Activated T-cell treated with anti-CD3 and anti-CD28 coated beads, Interleukin-2, amount 50 U/mL, for 72 hours (primary cell): ENCODE measurements at places on chromosomes 2 and 18. TPM values are rescaled to one million over a fixed set of nuclear protein-coding genes. Genes with fewer than 3 reads are reported as not detected.

RPL37A gene
- 3,626 TPM for total RNA-seq

RAB27B gene
- 0.14 TPM for total RNA-seq

RNF125 gene
- 40.5 TPM for total RNA-seq

STPG4 gene
- total RNA-seq: not detected

RBKS gene
- 11.5 TPM for total RNA-seq

FSHR gene
- total RNA-seq: not detected

ZNF519 gene
- total RNA-seq: 25.0 TPM

HOXD8 gene
- not detected for total RNA-seq

NEU4 gene
- total RNA-seq: 0.37 TPM

EMX1 gene
- 0.44 TPM for total RNA-seq

DNA sequence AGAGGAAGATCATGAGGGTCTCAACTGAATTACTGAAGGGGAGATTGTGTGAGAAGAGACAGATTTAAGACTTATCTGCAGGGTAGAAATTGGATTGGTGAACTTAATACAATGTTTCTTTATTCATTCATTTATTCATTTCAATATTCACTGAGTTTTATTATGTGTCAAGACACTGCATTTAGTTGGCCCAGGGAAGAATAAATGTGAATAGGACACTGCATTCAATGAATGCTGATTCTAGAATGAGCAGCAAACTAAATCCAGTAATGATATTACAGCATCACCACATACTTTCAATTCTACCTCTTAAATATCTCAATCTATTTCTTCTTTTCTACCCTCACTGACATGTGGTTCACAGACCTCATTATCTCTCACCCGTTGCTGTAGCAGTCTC lies 149.0 kb upstream of the TACR1 start:
- DNase-seq: no peak
- no peak overlapping the region for H3K27ac ChIP-seq
- H3K4me3 ChIP-seq: no peak overlapping the region
- H3K4me1 ChIP-seq: no peaks in the 10 kb centered on the region
- H3K36me3 ChIP-seq: peaks cover 4% of the 10 kb centered on the region
- no peaks in the 10 kb centered on the region for H3K27me3 ChIP-seq

DNA sequence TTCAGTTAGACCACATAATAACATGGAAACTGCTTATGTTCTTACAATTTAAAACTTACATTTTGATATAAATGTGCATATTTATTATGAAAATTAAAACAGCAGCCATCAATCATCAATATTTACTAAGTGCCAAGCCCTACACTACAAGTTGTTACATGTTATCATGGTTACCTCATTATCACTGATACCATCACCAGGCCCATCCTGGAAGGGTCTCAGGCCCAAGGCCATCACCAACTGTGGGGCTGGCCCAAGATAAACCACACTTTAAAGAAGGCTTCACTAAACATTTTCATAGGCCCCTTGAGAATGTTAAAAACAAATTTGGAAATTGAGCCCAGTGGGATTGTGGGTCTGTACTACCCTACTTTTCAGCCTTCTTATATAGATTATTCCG lies 6.4 kb downstream of the ITSN2 start:
- DNase-seq: no peak
- no peaks in the 10 kb centered on the region for H3K27me3 ChIP-seq
- peaks cover 83% of the 10 kb centered on the region for H3K4me1 ChIP-seq
- no peak overlapping the region for H3K27ac ChIP-seq
- no peaks in the 10 kb centered on the region for H3K36me3 ChIP-seq

GRCh38 chr18:31549416-31549815 lies 42.3 kb upstream of the TTR start:
- H3K4me1 ChIP-seq: no peaks in the 10 kb centered on the region
- H3K4me3 ChIP-seq: no peak overlapping the region
- H3K36me3 ChIP-seq: no peaks in the 10 kb centered on the region
- no peak for DNase-seq
- peaks cover 2% of the 10 kb centered on the region for H3K27me3 ChIP-seq

DNA sequence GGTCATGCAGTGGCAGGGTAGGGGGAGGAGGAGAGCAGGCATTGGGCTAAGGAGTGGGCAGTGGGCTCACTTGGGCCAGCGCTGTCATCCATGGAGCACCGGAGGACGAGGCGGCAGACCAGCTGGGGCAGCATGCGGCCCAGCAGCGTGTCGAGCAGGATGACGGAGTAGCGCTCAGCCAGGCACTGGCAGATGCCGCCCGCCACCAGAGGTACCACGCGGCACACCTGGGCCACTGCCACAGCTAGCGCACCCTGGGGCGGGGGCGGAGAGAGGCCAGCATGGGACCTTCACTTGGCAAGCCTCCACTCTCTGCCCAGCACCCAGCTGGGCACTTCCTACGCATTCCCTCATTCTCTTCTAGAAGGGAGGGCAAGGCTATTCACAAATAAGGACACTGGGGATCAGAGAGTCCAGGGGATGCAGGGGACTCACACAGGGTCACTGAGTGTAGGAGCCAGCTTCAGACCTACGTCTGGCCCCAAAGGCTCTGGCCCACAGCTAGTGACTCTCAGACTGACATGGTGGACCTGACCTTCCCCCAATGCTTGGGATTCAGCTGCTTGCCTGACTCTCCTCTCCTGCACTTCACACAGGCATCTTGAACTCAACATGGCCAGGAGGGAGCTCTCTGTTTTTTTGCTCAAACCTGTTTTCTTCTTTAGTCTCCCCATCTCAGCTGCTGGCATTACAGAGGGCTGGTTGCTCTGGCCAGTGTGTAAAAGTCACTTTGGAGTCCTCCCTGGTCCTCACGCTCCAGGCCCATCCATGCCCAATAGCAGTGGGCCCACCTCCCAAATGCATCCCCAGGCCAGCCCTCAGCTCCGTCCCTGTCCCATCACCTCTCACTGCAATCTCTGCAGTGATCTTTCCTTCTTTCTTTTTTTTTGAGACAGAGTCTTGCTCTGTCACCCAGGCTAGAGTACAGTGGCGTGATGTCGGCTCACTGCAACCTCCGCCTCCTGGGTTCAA lies 4.1 kb downstream of the SFTPB start:
- DNase-seq: no peak
- no peaks in the 10 kb centered on the region for H3K4me1 ChIP-seq
- H3K4me3 ChIP-seq: no peak overlapping the region

DNA sequence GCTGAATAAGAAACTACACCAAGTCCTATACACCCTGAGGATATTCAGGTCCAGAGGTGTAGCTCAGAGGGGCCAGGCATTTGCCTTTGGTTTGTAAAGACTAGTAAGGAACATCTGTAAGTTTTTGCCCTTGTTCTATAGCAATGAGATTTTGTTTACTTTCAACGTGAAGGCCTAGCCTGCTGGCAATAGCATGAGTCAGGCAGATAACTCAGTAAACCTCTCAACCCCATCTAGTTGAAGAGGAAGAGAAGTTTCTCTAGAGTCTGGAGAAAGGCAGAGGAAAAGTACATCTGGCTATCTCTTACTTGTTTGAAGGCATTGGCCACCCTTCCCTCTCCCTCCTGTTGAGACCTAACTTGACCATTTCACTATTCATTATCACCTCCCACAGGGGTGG lies 70.3 kb upstream of the ZNF521 start:
- no peaks in the 10 kb centered on the region for H3K4me1 ChIP-seq
- no peak overlapping the region for H3K27ac ChIP-seq
- H3K4me3 ChIP-seq: no peak overlapping the region
- no peak for DNase-seq
- H3K36me3 ChIP-seq: no peaks in the 10 kb centered on the region
- H3K27me3 ChIP-seq: no peaks in the 10 kb centered on the region

DNA sequence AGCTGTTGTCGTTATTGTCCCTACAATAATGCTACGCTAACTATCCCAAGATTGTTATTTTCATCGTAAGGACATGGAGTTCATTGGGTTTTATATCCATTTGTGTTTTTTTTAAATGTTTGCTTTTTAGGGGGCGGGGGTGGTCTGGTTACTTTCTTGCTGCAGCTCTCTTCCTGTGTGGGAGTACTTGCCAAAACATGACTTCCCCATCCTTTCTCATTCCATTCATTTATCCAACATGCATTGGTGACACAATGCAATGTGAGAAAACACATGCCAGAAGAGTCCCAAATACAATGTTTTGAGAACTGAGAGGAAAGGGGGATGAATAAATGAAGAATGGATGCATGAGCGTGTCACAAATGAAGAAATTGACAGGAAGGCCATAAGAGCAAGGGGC lies 55.9 kb downstream of the E2F6 start:
- H3K27me3 ChIP-seq: peaks cover 7% of the 10 kb centered on the region
- no peaks in the 10 kb centered on the region for H3K4me1 ChIP-seq
- no peak overlapping the region for H3K4me3 ChIP-seq
- peaks cover 1% of the 10 kb centered on the region for H3K36me3 ChIP-seq
- H3K27ac ChIP-seq: no peak overlapping the region

- H3K27me3 ChIP-seq: no peaks in the 10 kb centered on the region
- no peaks in the 10 kb centered on the region for H3K36me3 ChIP-seq
- DNase-seq: no peak
- no peak overlapping the region for H3K4me3 ChIP-seq
Measured at GRCh38 chr2:36882532-36882931, 83.8 kb downstream of the STRN start.

DNA sequence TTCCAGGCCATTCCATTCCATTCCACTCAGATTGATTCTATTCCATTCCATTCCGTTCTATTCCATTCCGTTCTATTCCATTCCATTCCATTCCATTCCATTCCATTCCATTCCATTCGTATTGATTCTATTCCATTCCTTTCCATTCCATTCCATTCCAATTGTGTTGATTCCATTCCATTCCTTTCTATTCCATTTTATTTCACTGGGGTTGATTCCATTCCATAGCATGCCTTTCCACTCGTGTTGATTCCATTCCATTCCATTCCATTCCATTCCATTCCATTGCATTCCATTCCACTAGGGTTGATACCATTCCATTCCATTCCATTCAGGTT lies 1142.3 kb downstream of the RPIA start:
- H3K4me3 ChIP-seq: no peak overlapping the region
- DNase-seq: no peak
- H3K4me1 ChIP-seq: no peaks in the 10 kb centered on the region
- no peaks in the 10 kb centered on the region for H3K27me3 ChIP-seq

GRCh38 chr2:202858601-202859000 lies 13.0 kb downstream of the ICA1L start:
- H3K4me1 ChIP-seq: no peaks in the 10 kb centered on the region
- DNase-seq: no peak
- H3K36me3 ChIP-seq: peaks cover 2% of the 10 kb centered on the region

- H3K36me3 ChIP-seq: peaks cover 2% of the 10 kb centered on the region
- peak overlapping the region; percentile 47 for H3K27ac ChIP-seq
- peak overlapping the region; percentile 57 for H3K4me3 ChIP-seq
- H3K27me3 ChIP-seq: no peaks in the 10 kb centered on the region
- no peak for DNase-seq
Measured at GRCh38 chr2:102436323-102436722, 13.4 kb downstream of the IL18RAP start.

DNA sequence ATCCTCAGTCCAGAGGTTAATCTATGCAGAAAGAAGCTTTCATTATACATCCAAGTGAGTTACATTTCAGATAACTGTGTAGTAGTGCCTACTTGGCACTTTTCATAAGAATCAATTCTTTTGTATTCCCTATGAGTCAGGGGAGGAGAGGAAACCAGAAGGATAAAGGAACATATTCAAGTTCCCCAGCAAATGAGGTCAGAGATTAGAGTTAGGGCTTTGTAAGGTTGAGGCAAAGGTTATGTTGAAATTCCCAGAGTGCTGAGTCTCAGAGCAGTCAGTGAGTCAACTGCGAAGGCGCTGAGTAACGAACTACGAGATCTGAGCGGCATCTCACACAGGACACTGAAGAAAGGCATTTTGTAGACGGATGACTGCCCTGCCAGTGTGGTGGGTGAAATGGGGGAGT lies 25.1 kb upstream of the ME2 start:
- H3K4me3 ChIP-seq: no peak overlapping the region

DNA sequence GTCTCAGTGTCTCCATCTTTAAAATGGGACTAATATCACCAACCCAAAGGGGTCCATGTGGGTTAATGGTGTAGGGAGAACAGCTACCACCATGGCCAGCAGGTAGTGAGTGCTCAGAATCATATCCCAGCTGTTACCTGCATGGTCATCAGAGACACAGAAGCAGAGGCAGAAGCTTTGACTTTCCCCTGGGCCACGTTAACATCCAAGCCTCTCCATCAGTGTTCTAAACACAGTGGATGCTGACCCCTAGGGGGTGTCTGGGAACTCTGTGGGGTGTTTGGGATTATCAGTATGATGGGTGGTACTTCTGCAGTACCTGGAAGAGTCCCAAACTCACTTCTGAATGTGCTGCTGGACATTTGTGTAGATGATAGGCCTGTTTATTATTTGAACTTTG lies 93.6 kb downstream of the GYPC start:
- H3K36me3 ChIP-seq: no peaks in the 10 kb centered on the region
- H3K4me1 ChIP-seq: no peaks in the 10 kb centered on the region
- H3K27ac ChIP-seq: peak overlapping the region; percentile 2
- no peak overlapping the region for H3K4me3 ChIP-seq
- H3K27me3 ChIP-seq: no peaks in the 10 kb centered on the region

DNA sequence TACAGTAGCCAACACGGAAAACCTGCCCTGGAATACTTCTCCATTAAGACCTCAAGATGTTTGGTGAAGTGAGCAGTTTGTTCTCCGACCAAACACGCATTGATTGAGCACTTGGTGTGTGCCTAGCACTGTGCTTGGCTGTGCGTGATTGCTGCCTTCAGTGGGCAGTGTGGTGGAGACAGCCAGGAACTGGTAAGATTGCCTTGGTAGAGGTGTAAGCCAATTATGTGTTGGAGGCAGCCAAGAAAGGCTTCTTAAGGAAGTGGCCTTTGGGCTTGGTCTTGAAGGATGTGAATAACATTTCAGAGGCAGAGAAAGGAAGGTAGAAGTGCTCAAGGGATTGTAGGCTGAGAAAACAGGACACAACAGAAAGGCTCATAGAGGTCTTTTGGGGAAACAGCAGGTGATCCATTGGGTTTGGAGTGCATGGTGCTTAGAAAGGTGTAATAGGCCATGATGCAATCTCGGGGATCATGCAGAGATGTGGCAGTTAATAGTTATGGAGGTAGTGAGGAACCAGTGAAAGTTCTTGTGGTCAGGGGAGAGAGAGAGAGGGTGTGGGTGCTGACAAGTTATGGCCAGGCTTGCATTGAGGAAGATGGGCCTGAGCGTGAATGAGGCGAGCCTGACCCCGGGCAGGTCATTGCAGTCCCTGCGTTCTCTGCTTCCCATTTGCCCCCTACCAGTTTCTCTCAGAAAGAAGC lies 6.3 kb downstream of the B3GNT2 start:
- peaks cover 91% of the 10 kb centered on the region for H3K4me1 ChIP-seq
- H3K27me3 ChIP-seq: no peaks in the 10 kb centered on the region
- no peak for DNase-seq
- peaks cover 20% of the 10 kb centered on the region for H3K36me3 ChIP-seq
- peak overlapping the region; percentile 96 for H3K27ac ChIP-seq
